ENCODE measurements at places on chromosomes 7 and 10. TPM values are rescaled to one million over a fixed set of nuclear protein-coding genes. Genes with fewer than 3 reads are reported as not detected.

DNA sequence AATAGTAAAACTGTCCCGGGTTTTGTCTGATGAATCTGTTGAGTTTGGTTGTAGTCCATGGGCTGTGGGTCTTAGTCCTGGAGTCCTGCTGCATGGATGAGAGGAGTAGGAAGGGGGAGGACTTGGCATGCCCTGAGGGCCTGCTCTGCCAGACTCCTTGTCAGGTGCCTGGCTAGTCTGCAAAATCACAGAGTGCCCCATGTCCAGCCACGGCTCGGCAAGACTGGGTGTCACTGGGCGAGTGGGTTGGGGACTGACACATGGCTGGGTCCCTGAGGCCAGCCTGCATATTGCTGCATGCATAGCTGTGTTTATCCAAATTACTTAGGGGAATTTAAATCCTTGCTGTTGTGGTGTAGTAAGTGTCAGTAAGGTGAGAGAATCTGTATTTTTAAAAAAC, 9.7 kb downstream of the MINDY4 start:
- DNase-seq, result no peak

CFAP69 gene
- total RNA-seq, result 0.25 TPM

DNA sequence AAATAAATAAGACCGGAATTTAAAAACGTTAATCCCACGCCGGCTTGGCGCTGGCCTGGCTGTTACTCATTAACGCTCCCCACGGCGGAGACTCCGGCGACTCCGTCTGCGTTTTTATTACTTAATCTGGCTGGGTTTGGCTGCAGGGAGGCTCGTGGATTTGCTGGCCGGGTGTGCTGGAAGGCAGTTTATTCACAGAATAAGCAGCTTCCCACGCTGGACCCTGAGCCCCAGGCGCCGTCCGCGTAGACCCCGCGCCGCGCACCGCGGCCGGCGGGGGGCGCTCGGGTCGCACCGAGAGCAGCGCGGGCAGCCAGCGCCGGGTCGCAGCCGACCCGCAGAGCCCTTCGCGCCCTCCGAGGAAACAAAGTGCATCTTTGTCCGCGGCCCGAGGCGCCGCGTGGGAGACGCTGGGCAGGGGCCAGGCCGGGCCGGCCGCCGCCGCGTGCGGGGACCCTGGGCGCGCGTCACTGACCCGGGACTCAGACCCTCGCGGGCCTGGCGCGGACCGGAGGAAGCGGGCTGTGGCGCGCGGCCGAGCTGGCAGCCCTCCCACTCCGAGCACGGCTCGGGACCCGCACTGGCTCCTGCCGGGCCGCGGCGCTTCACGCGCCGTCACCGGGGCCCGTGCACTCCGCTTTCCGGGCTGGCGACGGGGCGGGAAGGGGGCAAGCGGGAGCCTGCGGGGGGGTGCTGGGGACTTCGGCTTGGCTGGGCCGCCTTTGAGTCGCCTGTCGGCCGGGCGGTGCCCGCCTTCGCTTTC, 587 bp upstream of the GRK5 start:
- DNase-seq, result peak; percentile 62

GRCh38 chr10:13180788-13181187, 19.4 kb downstream of the MCM10 start:
- peak; percentile 12 for DNase-seq

FLNC gene
- total RNA-seq, result 0.02 TPM

DNA sequence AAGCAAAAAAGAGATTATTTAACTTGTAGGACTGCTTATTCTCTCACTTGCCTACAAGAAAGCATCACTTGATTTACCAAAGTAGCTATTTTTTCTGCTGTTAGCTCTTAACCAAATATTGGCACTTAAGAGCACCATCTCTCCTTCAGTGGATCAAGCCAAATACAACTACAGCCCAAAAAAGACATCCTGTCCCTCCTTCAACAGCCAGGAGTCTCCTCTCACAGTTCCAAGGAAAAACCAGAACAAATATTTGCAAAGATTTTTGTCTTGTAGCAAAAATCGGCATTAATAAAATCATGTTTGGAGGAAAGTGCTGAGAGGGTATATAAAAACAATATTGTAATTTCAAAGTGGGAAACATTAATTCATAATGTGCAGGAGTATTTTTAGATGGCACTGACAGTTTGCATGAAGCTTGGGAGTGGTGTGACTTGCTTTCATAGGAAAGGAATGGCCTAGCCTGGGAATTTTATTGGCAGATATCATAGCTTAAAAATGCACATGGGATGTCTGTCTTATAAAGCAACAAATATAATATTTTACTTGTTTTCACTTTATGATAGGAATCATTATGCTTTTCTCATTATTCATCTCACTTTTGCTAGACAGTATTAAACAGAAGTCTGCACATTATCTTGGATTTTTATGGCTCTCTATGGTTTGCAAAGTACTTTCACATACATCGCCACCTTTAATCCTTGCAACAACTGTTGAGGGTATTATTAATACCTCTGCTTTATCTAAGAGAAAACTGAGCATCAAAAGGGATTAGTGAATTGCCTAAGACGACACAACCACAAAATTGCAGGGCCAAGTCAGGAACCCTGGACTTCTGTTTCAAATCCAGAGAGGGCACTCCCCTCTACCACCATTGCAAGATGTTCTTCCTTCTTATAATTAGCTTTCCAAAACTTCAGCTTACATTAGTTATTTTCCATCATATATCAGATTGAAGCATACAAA, 103.5 kb downstream of the AGMO start:
- no peak for DNase-seq

DNA sequence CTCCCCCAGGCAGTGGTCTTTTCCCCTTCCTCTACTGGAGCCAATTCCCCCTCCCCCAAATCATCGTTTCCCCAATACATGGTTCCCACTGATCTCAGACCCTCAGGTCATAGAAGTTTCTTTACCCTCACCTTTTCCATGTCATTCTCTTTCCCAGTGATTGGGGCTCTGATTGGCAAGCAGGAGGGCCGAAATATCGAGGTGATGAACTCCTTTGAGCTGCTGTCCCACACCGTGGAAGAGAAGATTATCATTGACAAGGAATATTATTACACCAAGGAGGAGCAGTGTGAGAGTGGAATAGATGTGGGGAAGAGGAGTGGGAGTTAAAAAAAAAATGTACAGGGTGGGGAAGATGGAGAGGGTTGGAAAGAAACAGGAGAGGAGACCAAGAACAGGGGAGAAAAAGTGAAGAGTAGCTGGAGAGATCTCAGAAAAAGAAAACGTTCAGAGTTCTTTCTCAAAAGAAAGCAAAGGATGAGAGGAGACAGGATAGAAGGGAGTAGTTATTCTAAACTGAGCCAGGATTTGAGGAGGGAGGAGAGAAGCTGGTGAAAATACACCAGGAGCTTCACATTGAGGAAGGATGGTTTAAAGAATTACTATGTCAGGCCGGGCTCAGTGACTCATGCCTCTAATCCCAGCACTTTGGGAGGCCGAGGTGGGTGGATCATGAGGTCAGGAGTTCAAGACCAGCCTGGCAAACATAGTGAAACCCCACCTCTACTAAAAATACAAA, 858 bp downstream of the COPS6 start:
- no peak for DNase-seq

GRCh38 chr10:48187713-48188485, 86.6 kb downstream of the FRMPD2 start:
- DNase-seq, result no peak

HOXA1 gene
- total RNA-seq, result 0.30 TPM

DNA sequence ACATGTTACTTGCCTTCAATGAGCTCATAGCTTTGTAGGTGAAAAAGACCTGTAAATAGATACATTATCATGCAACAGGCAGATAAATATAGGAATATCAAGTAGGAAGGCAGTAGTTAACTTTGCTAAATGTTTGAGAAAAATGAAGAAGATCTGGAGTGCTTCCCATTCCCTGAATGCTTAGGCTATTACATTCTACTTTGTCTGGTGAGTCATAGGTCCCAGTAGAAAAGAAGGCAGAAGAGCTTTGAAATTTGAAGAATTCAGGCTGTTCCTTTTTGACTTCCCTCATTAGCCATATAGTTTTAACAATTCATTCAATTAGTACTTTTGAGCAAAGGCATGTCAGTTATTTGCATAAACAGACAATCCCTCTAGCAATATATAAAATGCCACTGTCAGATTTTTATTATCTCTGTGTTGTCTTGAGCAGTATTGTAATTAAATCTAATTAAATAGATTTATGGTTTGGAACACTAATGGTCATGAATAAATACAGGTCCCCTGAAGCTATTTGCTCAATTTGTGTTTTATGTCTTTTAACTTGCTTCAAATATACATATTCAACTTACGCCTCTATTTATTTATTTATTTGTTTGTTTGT, 875.0 kb downstream of the REEP3 start:
- no peak for DNase-seq

- no peak for DNase-seq
Observed at GRCh38 chr7:142131439-142132185, 20.1 kb downstream of the MGAM2 start.

ZCWPW1 gene
- 5.2 TPM for total RNA-seq

GOLGA7B gene
- total RNA-seq, result 0.31 TPM

HKDC1 gene
- 1.5 TPM for total RNA-seq

CLRN3 gene
- not detected for total RNA-seq

DNA sequence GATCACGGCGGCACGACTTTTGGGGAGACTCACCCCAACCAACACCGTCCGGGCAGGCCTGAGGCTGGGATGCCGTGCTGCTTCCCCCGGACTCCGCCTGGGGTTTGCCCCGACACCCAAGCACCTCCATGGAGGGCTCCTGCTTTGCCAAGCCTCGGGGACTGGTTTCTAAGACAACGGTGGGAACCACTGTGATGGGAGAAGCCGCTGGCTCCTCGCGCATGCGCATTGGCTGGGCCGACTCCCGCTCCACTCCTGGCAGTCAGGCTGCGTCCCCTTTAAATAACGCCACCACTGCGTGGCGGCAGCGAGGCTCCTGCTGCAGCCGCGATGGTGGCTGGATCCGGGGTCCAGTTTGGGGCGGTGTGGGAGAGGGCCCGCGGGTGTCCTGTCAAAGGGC, 201.0 kb downstream of the ZNF716 start:
- DNase-seq, result no peak

CYP26A1 gene
- not detected for total RNA-seq

- DNase-seq, result no peak
Observed at GRCh38 chr7:23438171-23438570, 32.1 kb downstream of the IGF2BP3 start.

DNA sequence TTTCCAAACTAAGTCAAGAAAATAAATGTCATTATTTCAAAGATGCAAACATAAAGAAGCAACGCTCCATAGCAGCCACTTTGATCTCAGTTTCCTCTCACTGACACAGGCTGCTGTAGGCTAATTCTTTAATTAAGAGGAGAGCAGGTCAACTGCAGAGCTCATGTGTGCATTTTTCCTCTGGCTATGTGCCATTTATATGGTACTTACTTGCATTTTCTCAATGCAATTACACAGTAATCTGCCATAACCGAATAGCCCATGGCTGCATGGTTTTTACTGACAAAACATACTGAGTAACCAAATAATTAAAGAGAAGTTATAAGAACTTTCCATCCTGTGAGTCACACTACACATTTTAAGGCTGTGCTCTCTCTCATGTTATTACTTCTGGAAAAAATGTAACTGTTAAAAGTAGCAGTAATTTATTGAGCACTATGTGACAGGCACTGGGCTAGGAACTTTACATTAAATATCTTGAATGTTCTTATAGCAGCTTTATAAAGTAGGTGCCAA, 122.0 kb downstream of the ELAPOR2 start:
- DNase-seq, result no peak

TRPV6 gene
- not detected for total RNA-seq

- DNase-seq, result no peak
Observed at GRCh38 chr10:13823096-13823708, 236.4 kb downstream of the PRPF18 start.

TMEM229A gene
- not detected for total RNA-seq

GATA3 gene
- total RNA-seq, result 3.7 TPM

DNA sequence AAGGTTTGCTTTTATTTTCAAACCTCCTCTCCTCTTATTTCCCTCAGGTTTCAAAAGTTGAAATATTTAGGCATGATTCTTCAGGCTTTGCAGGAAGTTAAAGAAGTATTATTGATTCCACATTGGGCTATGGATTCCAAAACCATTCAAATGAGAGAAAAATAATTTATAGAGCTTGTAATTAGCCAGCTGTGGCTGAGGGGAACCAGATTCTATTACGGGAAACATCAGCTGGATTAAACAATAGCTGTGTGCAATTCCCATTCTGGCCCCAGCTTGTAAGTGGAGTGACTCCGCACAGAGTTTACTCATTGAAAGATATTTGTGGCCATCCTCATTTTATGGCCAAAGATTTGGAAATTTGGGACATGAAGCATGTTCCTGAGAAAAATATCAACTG, 77.0 kb upstream of the PHYHIPL start:
- DNase-seq, result no peak

- peak; percentile 35 for DNase-seq
Observed at GRCh38 chr10:48805848-48806247, 121.2 kb downstream of the WDFY4 start.

Measured in activated naive CD4-positive, alpha-beta T cell treated with anti-CD3 and anti-CD28 coated beads for 36 hours (primary cell).